ENCODE measurements at places on chromosomes 4 and X.

DNA sequence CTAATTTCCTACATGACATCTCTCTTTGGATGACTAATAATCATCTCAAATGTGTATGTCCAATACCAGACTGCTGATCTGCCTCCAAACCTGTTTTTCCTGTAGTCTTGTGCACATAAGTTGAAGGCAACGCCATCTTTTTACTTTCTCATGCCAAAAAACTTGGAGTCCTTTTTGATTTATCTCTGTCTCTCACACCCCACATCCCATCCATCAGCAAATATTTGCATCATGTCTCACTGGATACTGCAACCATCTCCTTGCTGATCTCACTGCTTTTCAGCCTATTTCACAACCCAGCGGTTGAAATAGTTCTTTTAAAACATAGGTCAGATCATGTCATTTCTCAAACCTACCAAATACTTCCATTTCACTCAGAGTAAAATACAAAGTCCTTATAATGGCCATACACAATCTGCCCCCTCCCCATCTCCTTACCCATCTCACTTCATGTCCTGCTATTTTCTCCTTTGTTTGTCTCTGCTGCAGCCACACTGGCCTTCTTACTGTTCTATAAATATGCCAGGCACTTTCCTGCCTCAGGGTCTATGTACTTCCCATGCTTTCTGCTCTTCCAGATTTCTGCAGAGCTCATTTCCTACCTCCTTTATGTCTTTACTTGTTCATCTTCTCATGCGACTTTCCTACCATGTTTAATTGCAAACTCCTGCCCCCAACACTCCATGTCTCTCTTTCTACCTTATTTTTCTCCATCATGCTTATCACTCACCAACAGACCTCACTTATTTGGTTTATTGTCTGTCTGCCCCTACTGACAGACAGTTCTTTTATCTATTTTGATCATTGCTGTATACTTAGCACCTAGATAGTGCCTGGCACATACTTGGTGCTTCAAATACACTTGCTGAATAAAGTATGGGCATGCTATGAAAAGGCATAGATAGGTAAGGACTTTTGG lies 98.8 kb downstream of the ANXA3 start:
- DNase-seq = no peak

- DNase-seq = peak; percentile 84
These were observed 5.0 kb downstream of the TACC3 start for GRCh38 chr4:1726146-1726934.

GRCh38 chrX:20244931-20245330 lies 21.8 kb downstream of the RPS6KA3 start:
- no peak for DNase-seq

GRCh38 chr4:138487230-138487629 lies 245.1 kb upstream of the SLC7A11 start:
- DNase-seq = no peak

DNA sequence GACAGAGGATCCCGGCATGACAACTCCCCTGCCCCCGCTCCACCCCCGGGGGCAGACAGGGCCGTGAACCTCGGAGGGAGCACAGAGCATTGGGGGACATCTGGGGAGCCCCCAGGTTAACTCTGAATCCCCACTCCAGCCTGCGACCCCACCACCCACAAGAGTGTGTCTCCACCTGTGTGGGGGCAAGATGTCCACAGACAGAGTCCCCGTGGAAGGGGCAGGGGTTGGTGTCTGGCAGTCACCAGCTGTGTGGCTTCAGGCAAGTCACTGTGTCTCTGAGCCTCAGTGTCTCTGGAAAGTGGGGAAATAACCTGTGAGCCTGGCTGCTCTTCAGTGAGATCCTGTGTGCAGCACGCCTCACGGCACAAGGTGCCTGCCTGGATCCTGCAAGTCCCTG lies 239.0 kb downstream of the AFAP1 start:
- no peak for DNase-seq

DNA sequence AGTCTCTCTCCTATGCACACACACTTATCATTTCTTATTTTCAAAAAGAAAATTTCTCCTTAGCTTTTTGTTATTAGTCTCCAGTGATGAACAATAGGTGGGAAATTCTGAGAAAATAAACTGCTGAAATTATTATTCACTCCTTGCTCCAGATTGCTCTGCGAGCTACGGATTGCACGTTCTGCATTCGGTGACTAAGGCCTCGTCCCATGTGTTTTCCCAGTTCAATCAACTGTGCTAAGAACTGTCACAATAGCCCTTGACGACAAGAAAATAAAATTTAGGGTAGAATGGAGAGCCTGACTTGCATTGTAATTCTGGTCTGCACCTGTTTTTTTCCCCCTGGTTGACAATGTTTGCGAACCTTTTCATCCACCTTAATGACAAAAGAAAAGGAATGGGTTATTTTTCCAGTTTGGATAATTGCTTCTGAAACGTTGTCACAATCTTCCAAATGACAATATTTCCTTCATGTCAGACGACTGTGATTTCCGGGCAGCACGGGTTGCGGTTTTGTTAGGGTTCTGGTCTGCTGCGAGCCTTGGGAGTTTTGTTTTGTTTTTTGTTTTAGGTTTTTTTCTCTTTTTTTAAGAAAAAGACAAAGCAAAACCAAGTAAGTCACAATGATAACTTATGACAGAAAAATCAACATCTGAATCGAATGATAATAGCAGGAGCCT lies 124.5 kb upstream of the NOCT start:
- no peak for DNase-seq

DNA sequence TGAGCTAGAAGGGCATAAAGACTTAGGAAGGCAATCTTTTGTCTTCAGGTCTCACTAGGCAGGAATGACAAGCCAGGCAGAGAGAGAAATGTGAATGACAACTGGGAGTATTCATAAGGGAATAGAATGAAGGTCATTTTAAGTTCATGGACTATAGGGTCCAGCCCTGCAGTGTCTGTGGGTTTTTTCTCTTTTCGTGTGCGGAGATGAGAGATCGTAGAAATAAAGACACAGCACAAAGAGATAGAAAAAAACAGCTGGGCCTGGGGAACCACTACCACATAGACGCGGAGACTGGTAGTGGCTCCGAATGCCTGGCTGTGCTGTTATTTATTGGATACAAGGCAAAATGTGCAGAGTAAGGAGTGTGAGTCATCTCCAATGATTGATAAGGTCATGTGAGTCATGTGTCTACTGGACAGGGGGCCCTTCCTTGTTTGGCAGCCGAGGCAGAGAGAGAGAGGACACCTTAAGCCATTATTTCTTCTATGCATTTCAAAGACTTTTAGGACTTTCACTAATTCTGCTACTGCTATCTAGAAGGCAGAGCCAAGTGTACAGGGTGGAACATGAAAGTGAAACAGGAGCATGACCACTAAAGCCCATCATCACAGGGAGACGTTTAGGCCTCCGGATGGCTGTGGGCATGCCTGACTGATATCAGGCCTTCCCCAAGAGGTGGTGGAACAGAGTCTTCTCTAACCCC lies 921.8 kb upstream of the PCDH10 start:
- no peak for DNase-seq

DNA sequence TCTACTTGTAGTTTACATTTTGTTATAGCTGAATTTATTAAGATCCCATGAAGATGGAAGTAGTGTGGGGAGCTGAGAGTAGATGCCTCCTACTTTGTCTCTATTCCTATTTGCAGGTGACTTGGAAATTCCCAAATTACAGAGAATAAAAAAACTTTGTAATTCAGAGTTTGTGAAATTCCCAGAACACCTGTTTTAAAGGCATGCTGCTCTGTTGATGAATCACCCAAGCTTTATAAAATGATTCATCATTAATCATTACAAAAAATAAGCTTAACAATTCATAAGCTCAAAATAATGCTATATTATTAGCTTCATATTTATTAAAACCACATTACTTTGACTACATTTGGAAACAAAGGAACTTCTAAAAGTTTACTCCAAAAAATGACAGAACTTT lies 856.3 kb downstream of the RPA4 start:
- DNase-seq = no peak

- DNase-seq = no peak
These were observed 113.6 kb upstream of the PPARGC1A start for GRCh38 chr4:24003496-24003895.

GRCh38 chr4:138460477-138461414 lies 218.6 kb upstream of the SLC7A11 start:
- no peak for DNase-seq

DNA sequence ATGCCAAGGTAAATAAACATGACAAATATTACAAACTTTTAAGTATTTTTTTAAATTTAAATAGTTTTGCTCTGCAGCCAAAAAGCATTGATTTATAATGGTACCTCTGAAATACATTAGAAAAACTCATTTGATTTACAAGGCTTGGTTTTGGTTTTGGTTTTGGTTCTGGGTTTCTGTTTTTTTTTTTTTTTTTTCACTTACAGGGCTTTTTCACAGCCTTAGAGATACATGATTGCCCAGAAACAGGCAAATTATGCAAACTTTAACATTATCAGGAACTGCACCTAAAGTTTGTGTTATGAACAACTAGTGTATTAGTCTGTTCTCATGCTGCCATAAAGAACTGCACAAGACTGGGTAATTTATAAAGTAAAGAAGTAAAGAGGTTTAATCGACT lies 196.4 kb upstream of the DDX53 start:
- no peak for DNase-seq

DNA sequence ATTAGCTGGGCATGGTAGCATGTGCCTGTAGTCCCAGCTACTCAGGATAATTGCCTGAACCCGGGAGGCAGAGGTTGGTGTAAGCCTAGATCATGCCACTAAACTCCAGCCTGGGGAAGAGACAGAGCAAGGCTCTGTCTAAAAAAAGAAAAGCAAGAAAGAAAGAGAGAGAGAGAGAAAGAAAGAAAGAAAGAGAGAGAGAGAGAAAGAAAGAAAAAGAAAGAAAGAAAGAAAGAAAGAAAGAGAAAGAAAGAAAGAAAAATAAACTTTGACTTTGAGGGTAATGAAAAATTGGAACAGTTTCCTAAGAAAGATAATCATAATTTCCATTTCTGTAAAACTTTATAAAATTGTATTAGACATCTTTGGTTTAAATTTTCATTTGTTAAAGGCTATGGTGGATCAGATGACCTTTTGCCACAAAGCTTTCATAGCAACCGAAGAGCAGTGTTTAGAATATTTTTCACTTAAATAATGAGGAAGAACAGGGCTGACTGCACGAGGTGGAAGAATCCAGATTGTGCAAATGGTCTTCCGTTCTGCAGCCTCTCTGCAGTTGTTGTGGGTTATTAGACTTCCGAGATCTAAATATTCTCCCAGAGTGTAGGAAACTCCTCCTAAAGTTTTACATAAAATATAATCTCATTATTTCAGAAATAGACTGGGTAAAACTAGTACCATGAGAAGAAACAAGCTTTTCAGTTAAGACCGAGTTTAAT lies 55.9 kb downstream of the RBM47 start:
- no peak for DNase-seq

GRCh38 chrX:51892921-51893745 lies at the start of gene MAGED1:
Gene MAGED1, plus strand, starts transcription at chrX:51893623. Its CDS starts 682 bp downstream, at chrX:51894305.
- peak; percentile 49 for DNase-seq

DNA sequence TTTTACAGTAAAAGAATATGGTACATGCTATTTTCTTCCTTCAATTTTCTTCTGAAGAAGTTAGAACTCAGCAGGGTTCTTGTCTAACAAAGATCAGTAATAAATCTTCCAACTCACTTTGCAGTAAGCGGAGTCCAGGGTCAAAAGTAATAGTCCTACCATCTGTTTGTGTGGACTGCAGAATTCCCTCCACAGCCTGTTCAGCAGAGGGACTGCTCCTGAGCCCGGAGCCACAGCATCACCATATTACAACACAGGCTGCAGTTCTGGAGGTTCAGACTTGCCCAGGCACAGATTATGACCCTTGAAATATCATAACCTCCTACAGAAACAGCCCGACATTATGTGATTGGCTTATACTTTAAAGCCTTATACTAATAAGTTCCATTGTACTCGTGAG lies 10.3 kb downstream of the FHDC1 start:
- DNase-seq = no peak

- no peak for DNase-seq
These were observed 395 bp upstream of the SOWAHB start for GRCh38 chr4:76898385-76898692.
